ENCODE measurements at places on chromosomes 13 and 19.

GRCh38 chr19:3397266-3398022, 31.1 kb downstream of the NFIC start:
- no peak for DNase-seq

DNA sequence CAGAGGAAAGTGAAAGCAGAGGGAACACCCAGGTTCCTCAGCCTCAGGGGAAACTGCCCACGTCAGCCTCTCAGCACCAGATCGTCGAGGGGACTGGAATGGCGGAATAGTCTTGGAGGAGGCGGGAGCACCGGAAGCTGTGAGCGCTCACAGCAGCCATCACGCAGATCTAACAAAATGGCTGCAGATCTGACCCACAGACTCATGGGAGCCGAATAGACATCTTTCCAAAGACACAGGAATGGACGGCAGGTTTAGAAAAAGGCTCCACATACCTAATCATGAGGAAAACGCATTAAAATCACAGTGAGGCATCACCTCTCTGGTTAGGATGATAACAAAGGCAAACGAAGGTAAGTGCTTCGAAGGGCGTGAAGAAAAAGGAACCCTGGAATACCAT, 11.8 kb upstream of the LILRA2 start:
- no peak for DNase-seq

GRCh38 chr13:51737609-51738008, 66.4 kb downstream of the DHRS12 start:
- no peak for DNase-seq

- no peak for DNase-seq
These were observed 27.6 kb upstream of the SLC1A5 start for GRCh38 chr19:46815833-46816627.

GRCh38 chr13:40488869-40489391, 177.5 kb downstream of the FOXO1 start:
- DNase-seq = no peak

DNA sequence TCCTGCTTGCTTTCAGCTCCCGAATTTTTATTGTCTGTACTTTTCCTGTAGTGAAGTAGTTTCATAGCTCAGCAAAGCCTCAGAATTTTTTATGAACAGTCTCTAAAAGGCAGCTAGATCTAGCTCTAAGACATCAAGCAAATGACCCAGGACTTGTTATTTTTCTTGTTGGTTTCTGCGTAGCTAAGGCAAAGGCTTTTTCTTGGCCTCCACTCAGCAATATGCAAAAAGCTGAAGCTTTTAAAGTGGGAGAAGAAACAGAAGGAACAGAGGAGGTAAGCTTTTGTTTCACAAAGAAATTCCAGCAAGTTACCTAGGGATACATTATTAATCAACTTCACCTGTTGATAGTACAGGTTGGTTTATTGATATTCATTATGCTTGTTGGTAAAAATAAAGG, 235.9 kb downstream of the PCDH20 start:
- no peak for DNase-seq

GRCh38 chr19:40688309-40688708, 2.1 kb downstream of the NUMBL start:
- no peak for DNase-seq

GRCh38 chr13:50437252-50437651, 406.2 kb downstream of the DLEU7 start:
- DNase-seq = no peak

DNA sequence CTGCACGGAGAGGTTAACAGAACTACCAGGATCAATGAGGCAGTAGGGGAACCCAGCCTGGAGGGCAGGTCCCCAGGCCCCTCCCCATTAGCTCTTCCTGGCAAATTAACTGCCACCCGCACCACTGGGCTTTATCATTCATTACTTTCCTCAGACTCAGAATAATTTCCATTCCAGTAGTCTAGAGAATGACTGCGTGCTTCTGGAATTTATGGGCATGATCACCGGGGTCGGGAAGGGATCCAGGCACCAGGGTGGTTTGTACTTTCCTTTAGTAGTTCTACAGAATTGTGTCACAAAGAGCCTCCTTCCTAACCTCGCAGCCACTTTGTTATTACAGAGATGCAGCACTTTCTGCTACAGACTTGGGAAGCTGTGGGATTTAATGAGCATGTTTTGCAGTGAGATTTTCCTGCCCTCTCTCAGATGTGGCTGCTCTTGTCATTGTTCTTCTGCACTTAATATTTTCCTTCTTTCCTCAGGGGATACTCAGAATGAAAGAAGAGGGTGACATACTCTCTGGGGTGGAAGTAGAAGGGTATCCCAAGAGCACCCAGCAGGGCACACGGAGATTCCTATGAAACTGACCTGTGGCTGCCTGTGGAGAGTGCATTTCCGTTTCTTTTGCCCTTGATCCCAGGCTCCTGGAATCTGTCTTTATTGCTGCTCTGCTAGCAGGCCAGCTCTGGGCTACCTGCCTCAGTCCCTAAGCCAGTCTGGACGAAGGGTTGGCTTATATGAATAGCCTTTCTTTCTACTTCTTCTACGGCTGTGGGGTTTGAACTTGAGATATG, 285.0 kb upstream of the SLC10A2 start:
- no peak for DNase-seq

GRCh38 chr13:105159841-105160240, 1375.6 kb downstream of the EFNB2 start:
- DNase-seq = no peak

DNA sequence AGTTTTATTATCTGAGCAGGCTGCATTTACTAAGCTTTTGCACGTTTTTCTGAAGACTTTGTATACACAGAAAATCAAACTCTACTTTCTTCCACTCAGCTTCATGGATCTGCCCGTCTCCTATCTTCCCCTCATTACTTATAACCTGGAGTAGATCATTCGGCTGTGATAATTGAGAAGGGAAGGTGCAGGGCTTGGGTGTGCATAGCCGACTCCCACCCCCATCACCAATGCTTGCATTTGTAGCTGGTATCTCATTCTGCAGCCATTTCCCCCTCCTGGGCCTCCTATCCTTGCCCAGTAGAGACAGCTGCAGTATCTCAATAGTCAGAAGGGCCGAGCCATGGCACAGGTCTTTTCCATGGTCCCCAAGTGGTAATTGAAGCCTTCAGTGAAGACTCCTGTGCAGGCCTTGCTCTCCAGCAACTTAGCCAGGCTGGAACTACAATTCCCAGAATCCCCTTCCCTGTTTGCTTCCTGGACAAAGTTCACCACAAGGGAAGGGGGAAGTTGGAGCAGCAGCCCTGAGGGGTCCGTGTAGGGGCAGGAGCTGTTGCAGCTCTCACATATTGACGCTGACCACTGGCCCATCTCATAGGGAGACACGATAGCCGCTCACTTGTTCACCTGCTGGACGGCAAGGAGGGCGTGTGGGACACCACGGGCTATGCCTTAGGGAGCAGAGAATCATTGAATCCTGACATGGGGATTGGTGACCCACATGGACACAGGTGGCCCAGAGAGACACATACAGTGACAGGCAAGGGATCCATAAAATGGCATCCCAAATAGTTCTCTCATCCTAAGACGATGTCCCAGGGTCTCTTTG, 2.1 kb upstream of the SIGLEC8 start:
- DNase-seq = peak; percentile 79

DNA sequence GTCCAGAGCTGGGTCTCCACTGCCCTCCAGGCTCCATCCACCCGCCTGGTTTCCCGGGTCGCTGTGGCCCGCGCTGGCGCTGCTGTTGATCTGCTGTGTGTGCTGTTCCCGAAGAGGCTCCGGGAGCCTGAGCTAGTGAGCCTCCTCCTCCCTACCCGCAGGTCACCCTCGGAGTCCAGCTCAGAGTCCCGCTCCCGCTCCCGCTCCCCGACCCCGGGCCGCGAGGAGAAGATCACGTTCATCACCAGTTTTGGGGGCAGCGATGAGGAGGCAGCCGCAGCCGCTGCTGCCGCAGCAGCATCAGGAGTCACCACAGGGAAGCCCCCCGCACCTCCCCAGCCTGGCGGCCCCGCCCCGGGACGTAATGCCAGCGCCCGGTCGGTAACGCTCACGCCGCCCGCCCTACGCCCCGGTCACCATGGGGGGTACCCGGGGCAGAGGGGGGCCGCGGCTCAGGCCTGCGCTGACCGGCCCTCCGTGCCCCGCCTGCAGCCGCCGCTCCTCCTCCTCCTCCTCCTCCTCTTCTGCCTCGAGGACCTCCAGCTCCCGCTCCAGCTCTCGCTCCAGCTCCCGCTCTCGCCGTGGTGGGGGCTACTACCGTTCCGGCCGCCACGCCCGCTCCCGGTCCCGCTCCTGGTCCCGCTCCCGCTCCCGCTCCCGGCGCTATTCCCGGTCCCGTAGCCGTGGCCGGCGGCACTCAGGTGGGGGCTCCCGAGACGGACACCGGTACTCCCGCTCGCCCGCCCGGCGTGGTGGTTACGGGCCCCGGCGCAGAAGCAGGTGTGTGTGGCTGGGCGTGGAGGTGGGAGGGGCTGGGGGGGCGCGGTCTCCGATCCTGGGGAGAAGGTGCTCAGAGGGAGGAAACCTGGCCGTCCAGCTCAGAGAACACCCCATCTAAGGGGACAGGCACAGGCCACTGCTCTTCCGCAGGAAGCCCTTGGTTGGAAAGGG, 12.2 kb downstream of the ZNF296 start:
- no peak for DNase-seq

- DNase-seq = no peak
These were observed 16.9 kb upstream of the DNMT1 start for GRCh38 chr19:10211691-10212090.

DNA sequence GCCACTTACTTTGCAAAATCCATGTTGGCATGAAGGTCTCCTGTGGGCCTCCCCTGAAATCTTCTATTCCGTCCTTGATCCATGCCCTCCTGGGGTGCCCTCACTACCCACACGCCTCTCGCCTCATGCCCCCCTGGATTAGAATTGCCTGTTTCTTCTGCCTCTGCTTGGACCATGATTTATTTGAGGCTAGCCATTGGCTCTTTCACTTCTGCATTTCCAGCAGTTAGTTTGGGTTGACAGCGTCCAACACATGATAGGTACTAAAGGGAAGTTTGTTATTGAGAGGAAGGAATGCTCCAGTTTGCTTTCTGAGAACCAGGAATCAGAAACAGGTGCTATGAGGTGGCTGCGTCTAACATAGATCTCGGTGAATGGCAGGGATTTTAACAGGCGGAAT, 30.5 kb upstream of the TPTE2 start:
- DNase-seq = no peak

DNA sequence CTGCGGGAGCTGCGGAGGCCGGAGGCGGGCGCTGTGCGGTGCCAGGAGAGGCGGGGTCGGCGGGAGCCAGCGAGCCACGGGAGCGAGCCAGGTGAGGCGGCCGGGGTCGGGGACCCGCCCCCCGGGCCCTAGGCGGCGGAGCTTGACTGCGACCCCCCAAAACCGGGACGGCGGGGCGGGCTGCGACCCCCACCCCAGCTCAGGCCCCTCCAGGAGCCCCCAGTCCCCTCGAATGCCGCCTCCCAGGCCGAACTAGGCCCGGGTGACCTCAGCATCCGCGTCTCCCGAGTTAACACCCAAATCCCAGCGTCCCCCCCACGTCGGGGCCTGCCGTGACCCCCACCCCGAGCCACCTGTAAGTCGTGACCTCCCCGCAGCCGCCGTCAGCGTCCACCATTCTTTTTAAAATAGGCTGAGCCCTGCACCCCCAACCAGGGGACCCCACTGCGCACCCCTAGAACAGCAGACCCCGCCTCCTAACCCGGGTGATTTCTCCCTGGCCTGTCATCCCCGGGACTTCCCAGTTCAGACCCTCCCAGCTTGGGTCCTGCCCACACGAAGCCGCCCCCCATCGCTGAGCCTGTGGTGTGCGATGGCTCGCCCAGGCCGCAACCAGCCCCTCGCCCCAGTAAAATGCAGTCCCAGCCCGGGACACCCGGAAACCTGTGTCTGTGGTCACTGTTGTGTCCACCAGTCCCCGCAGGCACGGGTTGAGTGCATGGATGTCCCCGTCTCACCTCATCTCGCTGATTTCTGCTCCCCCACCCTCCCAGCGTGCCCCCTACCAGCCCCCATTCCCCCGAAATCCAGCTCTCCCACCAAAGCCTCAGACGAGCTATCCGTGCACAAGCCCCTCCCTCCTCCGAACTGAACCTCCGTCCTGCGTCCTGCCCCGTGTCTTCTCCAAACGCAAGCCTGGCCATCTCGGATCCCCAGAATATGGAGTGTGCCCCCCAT, 551 bp downstream of the FZR1 start:
- peak; percentile 2 for DNase-seq

GRCh38 chr19:8117991-8118390, 31.4 kb downstream of the FBN3 start:
- no peak for DNase-seq

GRCh38 chr19:38734176-38734425, 10.2 kb downstream of the CAPN12 start:
- no peak for DNase-seq

DNA sequence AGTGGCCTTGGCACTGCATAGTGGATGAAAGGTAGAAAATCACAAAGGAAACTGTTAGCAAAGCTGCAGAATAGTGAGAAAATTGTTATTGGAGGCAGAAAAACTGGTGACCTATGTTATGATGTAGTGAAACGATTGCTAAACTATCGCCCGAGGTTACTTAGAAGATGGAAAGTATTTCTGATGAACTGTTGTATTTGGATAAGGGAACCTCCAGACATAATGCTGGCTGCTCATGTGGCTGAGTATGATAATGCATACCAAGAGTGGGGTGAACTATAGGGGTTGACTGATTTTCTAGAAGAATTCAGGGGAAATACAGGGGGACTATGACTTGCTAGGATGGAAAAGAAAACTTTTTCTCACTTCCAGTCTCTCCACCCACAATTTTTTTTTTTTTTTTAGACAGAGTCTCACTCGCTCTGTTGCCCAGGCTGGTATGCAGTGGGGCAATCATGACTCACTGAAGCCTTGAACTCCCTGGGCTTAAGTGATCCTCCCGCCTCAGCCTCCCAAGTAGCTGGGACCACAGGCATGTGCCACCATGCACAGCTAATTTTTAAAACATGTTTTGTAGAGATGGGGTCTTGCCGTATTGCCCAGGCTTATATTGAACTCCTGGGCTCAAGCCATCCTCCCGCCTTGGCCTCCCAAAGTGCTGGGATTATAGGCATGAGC, 4.4 kb upstream of the EID2 start:
- DNase-seq = no peak

GRCh38 chr13:25371875-25372283, at the start of gene ATP8A2:
Gene ATP8A2, plus strand, starts transcription at chr13:25371974. Its CDS starts 239 bp downstream, at chr13:25372213.
- no peak for DNase-seq

DNA sequence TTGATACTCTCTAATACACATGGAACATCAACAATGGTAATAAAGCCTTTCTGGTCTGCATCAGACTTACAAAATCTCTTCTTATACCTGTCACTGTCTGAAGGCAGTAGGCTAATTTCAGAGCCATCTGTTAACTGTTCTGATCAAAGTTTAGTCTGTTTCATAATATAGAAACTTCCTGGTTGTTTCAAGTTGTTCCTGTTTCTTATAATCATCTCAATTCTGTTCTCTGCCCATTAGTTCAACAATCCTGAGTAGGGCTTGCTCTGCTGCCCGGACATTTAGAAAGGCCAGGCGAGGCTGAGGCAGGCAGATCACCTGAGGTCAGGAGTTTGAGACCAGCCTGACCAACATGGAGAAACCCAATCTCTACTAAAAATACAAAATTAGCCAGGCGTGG, 5.4 kb upstream of the ZSCAN5A start:
- peak; percentile 13 for DNase-seq

- DNase-seq = no peak
These were observed 350.5 kb downstream of the KCNRG start for GRCh38 chr13:50365408-50366391.

Measured in Kasumi-1 (cell line).